ENCODE measurements at places on chromosomes 2 and 18. TPM values are rescaled to one million over a fixed set of nuclear protein-coding genes. Genes with fewer than 3 reads are reported as not detected.

TUBB8B gene
- 0.74 TPM for polyA plus RNA-seq

DNA sequence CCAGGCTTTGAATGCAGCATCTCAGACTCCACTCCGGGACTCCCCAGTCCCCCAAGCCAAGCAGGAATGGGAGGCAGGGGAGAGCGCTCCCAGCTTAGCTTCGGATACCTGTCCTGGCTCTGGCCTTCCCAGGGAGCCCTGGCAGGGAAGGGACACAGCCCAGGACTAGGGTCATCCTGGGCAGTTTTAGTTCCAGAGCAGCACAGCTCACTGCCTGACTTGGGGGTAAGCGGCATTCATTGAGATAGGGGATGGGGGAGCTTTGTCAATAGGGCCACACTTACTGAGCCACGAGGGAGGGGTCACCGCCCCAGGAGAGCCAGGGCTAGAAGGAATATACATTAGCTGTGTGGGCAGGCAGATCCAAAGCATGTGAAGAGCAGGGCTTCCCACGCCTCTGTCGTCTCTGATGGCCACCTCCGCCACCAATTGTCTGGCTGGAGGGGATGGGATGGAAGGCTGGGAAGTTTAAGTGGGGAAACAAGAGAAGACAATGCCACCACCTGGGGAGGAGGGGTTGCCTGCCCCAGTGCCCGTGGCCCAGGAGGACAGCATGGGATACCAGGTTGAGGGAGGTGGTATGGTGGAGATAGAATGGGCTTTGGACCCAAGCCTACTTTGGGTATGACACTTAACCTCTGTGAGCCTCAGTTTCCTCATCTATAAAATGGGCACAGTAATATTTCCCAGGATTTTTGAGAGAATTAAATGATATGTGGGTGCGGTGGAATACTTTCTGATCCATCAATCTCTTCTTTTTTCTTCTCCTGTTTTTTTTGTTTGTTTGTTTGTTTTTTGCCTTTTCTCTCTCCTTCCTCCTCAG is 40.2 kb downstream of the SCTR start:
- DNase-seq, result no peak

DNA sequence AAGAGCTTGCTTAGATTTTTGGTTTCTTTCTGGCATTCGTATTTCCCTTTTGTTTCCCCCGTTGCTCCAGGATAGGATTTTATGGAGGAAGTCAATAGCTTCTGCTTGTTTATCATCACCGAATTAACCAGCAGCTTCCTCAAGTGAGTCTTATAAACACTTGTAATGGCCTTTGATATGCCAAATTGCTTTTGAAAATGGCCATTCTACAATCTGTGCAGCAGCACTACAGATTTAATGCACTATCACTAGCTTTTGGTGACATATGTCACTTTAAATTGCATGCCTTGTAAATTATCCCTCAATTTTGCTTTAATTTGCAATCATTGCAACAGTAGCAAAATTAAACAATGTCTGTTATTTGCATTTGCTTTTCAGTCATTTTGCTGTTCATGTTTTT is 774.7 kb downstream of the METTL4 start:
- DNase-seq, result no peak

DNA sequence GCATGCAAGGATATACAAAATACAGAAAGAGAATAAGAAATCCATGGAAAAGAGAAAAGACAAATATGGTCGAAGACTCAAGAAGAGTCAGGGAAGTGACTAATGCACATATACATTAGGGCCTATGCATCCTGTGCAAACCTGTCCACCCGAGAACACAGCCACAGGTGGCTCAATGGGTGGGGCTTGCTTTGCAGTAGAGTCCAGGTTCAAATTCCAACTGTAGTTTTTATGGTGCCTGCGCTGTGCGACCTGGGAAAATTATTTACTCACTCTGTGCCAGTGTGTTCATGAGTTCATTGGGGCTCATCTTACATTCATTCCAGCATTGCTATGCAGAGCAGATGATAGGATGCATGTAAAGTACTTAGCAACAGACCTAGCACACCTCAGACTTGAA is 244.7 kb downstream of the CTNNA2 start:
- no peak for DNase-seq

- DNase-seq, result no peak
Observed at GRCh38 chr2:11123856-11124759, 31.2 kb upstream of the SLC66A3 start.

Measured in renal cortex interstitium (tissue), 15 donors.